ENCODE measurements at places on chromosomes 4 and X. TPM values are rescaled to one million over a fixed set of nuclear protein-coding genes. Genes with fewer than 3 reads are reported as not detected.

GRCh38 chrX:40653535-40653934 is 6.2 kb upstream of the CXorf38 start:
- no peak for DNase-seq

DNA sequence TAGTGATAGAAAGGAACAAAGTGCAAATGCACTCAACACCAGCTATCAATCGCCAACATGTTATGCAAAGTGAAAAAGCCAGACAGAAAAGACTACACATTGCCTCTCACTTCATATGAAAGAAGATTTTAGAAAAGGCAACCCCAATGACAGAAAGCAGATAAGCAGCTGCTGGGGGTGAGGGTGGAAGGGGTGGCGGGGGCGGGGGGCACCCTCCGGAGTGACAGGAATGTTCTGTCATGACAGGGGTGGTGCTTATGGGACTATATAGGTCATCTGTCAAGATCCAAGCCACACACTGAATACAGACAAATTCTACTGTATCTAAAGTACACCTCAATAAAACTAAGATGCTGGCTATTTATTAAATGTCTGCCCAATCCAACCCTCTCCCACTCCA is 10.7 kb downstream of the WDR1 start:
- no peak for DNase-seq

- no peak for DNase-seq
These were observed 21.2 kb upstream of the IRAK1 start for GRCh38 chrX:154040863-154041262.

GRCh38 chrX:103797691-103798090 is 21.1 kb downstream of the PLP1 start:
- DNase-seq = no peak

DNA sequence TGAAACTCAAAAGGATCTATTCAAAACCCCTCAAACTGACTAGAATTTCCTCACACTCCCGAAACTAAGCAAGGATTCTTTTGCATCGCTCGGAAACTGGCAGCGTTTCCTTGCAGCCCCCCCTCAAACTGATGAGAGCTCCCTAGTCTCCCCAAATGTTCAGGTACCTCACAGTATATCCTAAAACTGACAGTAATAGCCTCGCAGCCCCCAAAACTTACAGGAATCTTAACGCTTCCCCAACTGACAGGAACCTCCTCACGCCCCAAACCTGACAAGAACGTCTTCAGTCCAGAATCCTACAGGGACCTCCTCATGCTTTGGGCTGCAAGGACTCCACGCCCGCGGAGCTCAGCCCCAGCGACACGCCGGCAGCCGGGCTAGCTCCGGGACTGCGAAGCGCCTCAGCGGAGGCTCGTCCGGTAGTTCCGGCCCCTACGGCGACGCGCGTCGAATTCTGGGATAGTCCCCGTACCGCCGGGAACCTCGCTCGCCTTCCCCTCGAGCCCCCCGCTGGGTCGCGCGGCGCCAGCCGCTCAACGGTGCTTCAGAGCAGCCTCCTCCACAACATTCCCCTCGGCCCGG is 640 bp downstream of the PHF8 start:
- no peak for DNase-seq

DNA sequence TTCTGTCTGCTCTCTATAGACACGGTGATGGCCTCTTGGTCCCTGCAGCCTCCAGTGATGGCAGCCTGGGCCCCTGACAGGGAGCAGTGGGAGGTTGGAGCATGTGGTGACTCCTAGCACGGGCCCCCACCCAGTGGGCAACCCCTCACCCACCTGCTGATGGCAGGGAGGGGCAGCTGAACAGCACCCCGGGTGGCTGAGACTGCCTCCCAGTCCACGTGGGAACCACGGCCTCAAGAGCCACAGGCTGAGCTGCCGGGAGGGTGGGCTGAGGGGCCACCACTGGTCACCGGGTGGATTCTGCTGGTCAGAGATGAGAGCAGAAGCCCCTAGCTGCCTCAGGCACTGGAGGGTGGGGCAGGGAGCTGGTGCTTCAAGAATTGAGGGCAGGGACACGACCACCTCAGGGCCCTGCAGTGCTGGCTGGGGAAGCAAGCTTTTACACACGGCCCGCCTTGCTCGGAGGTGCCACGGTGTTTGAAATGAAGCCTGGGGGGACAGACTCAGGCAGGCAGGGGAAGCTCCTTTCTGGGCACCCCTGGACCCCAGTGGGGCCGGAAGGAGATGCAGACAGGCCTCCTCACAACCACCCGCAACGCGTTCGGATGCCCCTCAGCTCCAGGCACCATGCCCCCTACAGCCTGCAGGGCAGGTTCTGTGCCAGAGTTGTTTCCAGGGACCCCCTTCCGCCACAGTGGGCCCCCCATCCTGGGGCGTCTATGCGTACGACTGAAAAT is 6.3 kb upstream of the HAUS3 start:
- no peak for DNase-seq

- DNase-seq = no peak
These were observed 161.1 kb upstream of the NDST4 start for GRCh38 chr4:115274545-115274944.

DNA sequence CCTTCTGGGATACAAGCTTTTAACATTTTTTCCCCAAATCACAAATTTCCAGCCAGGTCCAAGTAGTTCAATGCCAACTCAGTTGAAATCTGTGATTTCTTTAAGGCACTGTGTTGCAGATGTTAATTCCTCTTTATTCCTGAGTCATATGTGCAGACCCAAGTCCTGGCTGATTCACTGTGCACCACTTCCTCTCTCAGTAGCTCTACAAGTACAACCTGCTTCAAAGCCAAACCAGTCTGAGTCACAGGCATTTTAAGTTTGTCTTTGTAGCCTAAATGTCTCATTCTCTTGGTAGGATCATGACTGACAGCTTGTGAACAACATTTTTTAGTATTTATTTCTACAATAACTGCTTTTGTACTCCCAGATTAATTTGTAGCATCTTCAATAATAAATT is 165.6 kb upstream of the S100G start:
- DNase-seq = peak; percentile 56

DNA sequence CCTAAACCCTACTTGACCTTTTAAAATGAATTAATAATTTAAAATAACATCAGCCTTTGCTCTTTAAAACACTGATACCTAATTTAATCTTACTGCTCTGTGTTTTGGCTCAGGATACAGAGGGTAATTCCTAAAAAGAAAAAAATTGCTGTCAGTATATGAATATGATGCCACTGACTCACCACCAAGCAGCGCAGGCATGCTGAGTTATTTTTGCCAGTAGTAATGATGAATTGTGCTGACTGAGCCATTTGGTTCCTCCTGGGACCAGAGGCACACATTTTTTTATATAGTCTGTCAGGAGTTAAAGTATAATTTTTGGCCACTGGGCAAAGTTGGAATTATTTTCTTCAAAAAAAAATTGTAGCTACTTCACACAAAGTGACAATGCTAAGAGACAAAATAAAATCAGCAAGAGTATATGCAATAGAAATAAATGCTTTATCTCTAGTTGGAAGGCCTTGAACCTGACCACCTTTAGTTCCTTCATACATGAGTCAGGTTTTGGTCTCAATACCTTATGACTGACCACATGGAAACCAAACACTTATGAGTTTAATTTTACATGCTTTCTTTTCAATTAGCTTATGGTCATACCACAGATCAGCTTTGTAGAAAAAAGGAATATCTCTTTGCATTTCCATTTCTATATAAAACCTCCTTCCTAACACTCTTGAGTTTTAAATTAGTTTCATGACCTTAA is 115.1 kb downstream of the PPP3CA start:
- DNase-seq = peak; percentile 10

- DNase-seq = no peak
These were observed 9.6 kb upstream of the MTMR1 start for GRCh38 chrX:150683536-150684146.

- DNase-seq = no peak
These were observed 152.2 kb downstream of the MGST2 start for GRCh38 chr4:139817657-139818452.

GRCh38 chrX:24963823-24964222 is 51.9 kb downstream of the ARX start:
- DNase-seq = no peak

GRCh38 chr4:150232029-150232428 is 153.8 kb downstream of the DCLK2 start:
- DNase-seq = no peak

GRCh38 chr4:82930848-82931755 is 30.6 kb downstream of the THAP9 start:
- no peak for DNase-seq

DNA sequence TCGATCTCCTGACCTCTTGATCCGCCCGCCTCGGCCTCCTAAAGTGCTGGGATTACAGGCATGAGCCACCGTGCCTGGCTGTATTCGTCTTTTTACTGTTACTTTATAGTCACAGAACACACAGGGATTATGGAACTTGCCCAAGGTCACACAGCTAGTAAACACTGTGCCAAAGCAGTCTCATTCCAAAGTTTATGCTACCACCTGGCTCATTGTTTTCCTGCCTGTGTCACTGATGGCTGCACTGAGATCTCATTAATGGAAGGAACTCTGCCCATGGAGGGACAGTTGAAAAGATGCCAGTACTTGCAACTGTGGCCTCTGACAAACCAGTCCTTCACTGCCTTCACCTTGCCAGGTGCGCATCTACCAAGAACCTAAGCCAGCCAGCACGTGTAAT is 517.7 kb downstream of the BCOR start:
- no peak for DNase-seq

The SGCB gene
- polyA plus RNA-seq = 23.3 TPM

The PPP2R2C gene
- polyA plus RNA-seq = not detected

The CXorf65 gene
- not detected for polyA plus RNA-seq

The DOK7 gene
- polyA plus RNA-seq = not detected

The PPARGC1A gene
- 0.09 TPM for polyA plus RNA-seq

The IL15 gene
- 7.3 TPM for polyA plus RNA-seq

The DNAJB14 gene
- polyA plus RNA-seq = 30.1 TPM

The TLR7 gene
- polyA plus RNA-seq = not detected

The REPS2 gene
- polyA plus RNA-seq = 0.17 TPM
